ENCODE measurements at places on chromosomes 2 and 18. TPM values are rescaled to one million over a fixed set of nuclear protein-coding genes. Genes with fewer than 3 reads are reported as not detected.

Gene SMARCAL1
- 23.6 TPM for total RNA-seq

- no peak for DNase-seq
Measured at GRCh38 chr18:32629981-32630700, 142.7 kb downstream of the KLHL14 start.

- no peak for DNase-seq
Measured at GRCh38 chr2:238895361-238895882, 47.5 kb downstream of the TWIST2 start.

- no peak for DNase-seq
Measured at GRCh38 chr2:240191001-240191400, 50.5 kb upstream of the OTOS start.

DNA sequence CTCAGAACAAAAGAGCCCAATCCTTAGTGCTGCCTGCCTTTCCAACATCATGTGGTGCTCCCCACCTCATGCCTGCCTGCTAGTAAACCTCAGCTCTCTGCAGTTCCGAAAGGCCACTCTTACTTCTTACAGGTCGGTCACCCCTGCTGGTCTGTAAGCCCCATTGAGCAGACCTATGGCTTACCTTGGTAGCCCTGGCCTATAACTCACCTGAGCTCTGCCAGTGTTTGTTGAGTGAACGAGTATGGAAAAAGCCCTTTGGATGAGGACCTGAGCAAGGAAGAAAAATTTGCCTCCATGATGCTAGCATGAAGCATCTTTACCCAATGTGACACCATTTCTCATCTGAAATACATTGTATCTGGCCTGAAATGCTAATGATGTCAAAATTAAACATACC, 83.3 kb downstream of the LIPG start:
- DNase-seq: no peak

DNA sequence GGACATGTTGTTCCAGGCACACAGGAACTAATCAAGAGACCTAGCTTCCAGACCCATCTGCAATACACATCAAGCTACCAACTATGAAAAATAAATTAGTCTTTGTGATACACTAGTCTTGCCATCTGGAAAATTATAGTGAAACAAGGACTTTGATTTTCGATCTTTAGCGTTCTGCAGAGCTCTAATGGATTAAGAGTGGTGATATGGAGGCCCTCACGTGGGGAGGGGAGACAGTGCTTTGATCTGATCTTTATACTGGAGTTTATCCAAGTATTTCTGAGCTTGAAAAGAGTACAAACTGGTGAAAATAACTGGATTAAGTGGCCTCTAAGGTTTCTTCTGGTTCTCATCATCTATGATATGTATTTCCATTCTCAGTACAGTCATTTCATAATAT, 273.4 kb upstream of the CDH7 start:
- no peak for DNase-seq

DNA sequence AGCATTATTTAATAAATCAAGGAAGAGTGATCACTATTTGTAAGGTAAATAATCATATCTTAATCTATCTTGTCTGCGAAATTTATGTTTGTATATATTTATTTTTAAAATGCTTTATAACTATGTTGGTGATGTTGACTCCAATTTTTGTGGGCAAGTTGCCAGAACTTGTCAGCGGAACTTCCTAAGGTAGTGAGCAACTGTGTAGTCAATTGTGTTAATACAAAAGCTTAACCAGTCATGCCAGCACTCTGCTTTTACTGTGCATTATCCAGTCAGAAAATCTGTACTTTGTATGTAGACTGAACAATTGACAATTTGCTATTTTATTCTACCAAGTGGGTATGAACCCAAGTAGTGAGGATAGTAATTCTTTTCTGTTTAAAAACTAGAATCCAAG, 61.9 kb upstream of the RND3 start:
- DNase-seq: no peak

Gene TDRD15
- total RNA-seq: not detected

Gene ZSWIM2
- not detected for total RNA-seq

DNA sequence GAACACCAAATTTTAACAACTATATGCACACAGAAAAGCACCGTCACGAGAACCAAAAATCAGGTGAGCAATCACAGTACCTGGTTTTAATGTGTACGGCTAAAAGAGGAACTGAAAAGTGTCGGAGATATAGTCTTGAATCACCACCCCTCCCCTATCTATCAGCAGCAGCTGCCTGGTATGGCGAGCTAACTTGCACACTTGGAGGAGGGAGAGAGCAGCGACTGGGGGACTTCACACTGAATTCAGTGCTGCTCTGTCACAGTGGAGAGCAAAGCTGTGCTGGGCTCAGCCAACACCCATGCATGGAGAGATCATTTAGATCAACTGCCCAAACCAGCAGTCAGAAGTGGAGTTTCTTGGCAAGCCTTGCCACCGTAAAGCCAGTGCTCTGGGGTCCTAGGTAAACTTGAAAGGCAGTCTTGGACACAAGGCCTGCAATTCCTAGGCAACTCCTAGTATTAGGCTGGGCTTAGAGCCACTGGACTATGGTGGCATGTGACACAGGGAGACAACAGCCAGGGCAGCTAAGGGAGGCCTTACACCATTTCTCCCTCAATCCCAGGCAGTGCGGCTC, 89.2 kb upstream of the CD226 start:
- DNase-seq: no peak

DNA sequence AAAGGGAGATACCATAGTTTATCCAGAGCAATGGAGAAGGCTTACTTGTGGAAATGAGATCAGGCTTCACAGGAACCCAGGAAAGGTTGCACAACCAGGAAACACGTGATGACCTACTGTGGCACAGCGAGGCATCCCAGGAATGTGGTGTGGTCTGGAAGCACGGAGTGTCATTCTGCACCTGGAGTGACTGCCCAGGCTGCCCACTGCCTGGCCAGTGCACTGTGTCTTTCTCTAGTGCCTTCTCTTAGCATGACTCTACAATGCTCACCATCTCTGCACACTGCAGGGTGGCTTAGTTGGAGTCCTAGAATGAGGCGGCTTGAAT, 48.9 kb downstream of the CHST9 start:
- no peak for DNase-seq

- DNase-seq: no peak
Measured at GRCh38 chr2:218130377-218130776, 4.5 kb downstream of the CXCR2 start.

Gene SLC5A7
- total RNA-seq: not detected

DNA sequence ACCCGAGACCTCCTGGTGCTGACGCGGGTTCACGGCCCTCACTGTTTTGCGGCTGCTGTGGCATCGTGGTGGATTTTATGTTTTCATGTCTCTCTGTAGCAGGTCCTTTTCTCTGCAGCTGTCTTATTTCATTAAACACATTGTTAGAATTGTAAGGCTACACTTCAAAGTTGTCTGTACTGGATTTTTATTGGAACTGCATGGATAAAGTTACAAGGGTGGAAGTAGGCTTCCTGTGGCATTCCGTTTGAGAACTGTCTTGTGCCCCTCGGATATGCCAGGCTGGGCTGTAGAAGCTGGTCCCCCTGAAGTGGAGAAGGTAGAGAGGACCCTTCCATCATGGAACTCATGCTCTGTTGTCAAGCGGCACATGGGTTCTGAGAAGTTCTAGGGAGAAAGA, 127.3 kb downstream of the SNTG2 start:
- DNase-seq: no peak

Gene CLEC4F
- total RNA-seq: not detected

DNA sequence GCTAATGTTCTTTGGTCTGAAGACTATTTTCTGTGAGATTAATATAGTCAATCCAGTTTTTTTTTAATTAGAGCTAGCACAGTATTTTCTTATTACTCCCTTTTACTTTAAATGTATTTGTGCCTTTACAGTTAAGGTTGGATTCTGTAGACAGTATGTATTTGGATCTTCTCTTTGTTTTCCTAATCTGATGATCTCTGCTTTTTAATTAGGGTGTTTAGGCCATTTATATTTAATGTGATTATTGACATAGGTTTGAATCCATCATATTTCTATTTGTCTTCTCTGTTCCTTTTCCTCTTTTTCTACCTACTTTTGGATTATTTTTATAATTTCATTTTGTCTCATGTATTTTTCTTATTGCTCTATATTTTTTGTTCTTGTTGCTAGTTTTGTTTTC, 437.7 kb downstream of the CPS1 start:
- no peak for DNase-seq

GRCh38 chr2:117968722-117969121, 45.1 kb downstream of the CCDC93 start:
- no peak for DNase-seq

Gene SLC9A4
- not detected for total RNA-seq

DNA sequence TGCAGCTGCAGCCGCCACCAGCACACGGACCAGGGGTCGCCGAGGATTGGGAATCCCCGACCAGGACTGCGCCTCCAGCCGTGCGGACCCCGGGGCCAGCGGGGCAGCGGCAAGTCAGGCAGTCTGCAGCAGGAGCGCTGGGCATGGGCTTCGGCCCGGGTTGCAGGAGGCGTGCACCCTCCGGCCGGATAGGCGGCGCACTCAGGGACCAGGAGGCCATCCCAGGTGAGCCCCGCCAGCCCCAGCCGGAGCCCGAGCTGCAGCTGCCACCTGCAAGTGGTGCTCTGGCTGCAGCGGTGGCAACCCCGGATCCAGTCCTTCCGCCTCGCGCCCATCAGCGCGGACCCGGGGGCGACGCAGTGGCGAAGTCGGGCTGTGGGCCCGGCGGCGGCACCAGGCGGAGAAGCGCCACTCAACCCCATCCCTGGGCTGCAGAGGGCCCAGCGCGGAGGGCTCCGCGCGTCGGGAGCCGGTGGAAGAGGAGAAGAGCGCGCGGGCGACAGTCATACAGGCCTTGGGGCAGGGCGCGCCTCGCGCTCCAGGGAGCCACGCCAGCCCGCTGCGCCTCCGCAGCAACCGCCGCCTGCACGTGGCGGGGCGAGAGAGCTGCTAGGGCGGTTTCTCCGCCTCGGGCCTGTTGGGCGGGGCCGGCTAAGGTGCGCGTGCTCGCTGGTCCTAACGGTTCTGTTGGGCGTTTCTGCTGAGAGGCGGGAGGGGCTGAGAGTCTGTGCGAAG, 73.8 kb downstream of the RPIA start:
- no peak for DNase-seq

Gene DSC3
- 5.6 TPM for total RNA-seq

- DNase-seq: no peak
Measured at GRCh38 chr2:188598551-188598950, 306.9 kb downstream of the GULP1 start.
